ENCODE measurements at places on chromosomes 3 and 15.

DNA sequence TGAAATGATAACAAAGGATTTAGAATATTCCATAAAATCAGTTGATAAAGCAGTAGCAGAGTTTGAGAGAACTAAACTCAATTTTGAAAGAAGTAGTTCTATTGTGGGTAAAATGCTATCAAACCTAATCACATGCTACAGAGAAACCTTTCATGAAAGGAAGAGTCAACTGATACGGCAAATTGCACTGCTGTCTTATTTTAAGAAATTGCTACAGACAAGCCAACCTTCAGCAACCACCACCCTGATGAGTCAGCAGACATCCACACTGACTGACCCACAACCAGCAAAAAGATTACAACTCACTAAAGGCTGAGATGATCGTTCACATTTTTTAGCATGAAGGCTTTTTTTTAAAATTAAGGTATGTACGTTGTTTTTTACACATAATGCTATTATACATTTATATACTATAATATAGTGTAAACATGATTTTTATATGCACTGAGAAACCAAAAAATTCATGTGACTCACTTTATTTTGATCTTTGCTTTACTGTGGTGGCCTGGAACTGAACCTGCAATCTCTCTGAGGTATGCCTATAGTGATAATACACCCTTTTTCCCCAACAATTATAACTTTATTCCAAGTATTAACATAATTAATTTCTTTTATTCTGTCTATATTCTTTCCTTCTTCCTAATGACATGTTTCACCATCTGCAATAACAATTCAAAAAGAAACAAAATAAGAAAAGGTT lies 109.9 kb downstream of the TBC1D5 start:
- no peak for DNase-seq

DNA sequence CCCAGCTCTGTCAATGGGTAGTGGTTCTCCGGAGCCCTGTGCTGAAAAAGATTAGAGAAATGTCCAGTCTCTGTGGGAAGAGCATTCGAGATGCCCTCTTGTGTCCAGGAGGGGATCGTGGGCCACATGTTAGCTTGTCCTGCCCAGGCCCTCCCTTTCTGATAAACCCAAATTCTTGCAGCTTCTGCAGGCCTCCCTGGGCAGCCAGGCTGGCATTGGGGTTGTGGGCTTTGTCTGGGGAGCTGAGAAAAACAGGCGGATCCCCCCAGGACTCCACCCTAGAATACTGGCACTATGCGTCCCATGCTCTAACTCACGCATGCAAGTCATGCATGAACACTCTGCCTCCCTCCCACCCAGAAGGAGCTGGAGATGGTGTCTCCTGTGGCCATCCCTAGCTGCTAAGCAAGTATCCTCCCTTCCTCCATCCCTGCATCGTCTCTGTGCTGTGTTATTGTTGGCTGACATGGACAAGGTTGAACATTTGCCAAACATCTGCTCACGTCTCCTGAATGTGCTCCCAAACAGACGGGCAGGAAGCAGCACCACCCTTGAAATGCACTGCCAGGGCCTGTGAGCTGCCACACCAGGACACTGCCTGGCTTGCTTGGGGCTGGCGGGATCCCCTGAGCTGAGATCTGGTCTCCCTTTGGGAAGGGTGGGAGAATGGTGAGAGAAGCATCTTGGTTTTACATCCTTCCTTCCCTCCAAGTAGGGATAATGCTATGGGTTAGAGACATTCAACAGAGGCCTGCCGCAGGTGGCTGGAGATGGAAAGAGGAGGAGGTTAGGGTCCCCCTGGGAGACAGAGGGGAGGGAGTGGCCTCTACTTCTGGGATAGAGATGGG lies 26.5 kb downstream of the CFAP161 start:
- no peak for DNase-seq

DNA sequence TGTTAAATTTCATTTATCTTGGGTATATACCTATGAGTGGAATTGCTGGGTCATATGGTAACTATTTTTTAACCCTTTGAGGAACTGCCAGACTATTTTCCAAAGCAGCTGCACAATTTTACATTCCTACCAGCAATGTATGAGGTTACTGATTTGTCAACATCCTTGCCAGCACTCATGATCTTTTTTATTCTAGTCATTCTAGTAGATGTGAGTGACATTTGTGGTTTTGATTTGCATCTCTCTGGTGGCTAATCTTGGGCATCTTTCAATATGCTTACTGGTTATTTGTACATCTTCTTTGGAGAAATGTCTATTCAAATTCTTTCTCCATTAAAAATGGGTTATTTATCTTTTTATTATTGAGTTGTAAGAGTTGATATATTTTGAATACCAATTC lies 21.3 kb upstream of the LRRC58 start:
- DNase-seq = no peak

DNA sequence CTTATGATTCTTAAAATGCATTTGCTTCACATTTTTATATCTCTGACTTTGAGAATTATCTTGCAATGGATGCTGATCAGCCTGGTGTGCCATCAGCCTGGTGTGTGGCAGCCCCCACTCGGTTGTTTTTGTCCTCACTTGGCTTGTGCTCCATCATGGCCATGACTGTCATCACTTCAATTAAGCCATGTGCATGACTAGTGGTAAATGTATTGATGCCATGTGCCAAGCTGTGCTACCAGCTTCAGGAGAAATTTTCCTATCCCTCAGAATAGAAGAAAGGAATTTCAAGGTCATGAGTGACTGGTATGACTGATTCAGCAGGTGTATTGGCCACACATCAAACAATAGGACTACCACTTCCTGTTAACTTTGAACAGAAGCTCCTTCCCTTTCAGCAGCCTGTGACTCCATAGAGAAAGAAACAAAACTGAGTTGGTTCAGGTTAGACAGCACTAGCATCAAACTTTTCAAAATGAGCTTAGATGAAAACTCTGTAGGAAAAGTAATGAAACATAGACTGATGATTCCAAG lies 251.7 kb downstream of the GRM7 start:
- no peak for DNase-seq

GRCh38 chr15:77753281-77753873 lies 120.7 kb upstream of the LINGO1 start:
- DNase-seq = no peak

DNA sequence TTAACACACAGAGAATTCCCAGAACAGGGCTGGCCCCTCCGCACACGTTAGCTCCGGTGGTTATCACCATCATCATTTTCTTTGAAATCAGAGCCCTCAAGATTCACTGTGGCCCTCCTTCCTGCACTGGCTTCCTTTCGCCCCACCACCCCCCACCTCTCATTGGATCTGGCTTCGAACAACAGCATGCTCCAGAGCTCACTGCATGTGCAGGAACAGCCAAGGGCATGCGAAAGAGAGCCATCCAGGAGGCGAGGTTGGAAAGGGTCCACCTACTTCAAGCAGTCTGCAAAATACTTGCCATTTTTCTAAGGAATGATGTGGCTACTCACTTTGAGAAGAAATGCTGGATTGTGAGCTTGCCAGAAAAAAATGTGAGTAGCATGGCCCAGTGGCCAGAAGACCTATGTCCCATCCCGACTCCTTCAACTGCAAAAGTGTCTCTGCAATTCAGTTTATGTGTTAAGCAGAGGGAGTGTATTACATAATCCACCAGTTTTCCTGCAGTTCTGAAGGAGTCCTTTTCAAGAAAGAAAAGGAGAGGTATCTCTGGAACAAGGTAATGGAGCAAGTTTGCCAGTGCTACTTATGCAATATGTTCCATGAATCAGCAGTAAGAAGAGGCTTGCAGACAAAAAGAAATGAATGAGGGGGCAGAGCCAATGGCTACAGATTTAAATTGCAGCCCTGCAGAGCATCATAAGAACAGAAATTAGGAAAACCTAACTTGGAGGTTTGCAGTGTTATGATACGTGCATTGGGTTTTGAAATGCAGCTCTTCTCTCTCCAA lies 92.8 kb downstream of the OCA2 start:
- no peak for DNase-seq

GRCh38 chr3:48405971-48406370 lies 23.9 kb downstream of the PLXNB1 start:
- DNase-seq = peak; percentile 43

GRCh38 chr15:65922621-65923020 lies 53.3 kb downstream of the RAB11A start:
- DNase-seq = peak; percentile 28

GRCh38 chr3:110296885-110297284 lies 774.7 kb upstream of the NECTIN3 start:
- no peak for DNase-seq

GRCh38 chr3:103829723-103830326 lies 1395.0 kb downstream of the ZPLD1 start:
- DNase-seq = no peak
